Stimulated activated CD4-positive, alpha-beta T cell treated with anti-CD3 and anti-CD28 coated beads, Interleukin-1b, Interleukin-23, amount 100 ng/mL, for 48 hours (primary cell): ENCODE measurements at places on chromosomes 16 and 17.

GRCh38 chr16:68309799-68310198, 947 bp downstream of the SLC7A6OS start:
- DNase-seq: no peak

- no peak for DNase-seq
Measured at GRCh38 chr17:31067691-31068184, 27.0 kb upstream of the NF1 start.

DNA sequence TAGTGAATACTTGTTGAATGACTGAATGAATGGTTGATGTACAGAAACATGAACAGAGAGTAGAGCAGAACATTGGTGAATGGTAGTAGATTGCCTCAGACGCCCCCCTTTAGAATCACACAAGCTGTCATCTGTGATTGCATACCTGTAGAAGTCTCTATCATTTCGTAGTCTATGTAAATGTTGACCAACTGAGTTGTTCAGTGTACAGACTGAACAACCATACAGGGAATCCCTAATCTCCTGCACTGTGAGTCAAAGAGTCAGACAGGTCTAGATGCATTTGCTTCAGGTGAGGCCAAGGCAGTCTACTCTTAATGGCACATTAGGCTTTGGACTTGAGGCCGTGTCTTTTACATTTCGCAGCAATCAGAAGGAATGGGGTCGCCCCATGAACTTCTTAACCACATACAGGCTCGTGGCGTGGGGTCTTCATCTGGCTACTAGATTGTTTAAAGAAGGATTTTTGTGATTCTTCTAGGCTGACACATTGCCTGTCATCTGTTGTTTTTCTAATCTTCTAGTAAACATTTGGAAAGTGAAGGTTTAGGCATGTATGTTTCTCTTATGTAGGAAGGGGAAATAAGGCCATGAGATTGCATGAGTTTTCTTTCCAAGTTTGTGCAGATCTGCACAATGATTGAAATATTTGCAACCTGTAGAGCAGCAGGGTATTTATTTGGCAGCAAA, 157.4 kb downstream of the WWOX start:
- DNase-seq: no peak

DNA sequence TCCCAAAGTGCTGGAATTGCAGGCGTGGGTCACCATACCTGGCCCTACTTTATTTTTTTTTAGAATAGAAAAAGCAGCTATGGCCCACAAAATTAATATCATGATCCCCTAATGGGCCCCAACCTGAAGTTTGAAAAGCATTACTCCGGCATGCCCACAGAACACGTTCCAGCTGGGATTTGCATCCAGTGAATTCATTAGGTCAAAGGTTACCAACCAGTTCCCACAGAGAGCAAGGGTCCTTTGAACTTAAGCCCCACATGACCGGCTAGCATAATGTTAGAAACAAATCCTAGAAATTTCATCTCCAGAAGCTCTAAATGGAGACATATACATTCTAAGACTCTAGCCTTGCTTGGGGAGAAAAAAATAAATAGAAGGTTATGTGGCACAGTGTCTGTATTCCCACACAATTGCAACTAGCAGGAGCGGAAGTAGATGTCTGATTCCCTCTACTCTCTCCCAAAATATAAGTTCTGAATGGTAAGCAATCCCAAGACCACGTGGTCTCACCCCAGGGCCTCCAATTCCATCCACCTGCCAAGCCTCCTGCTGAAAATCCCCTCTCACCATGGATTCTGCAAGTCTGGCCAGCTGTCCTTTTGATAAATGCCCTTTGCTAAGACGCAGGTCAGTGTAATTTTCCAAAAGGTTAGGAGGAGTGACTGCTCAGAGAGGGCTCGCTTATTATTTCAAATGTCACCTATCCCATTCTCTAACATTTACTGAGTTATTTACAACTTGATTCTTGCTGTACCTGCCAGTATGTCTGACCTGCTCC, 395.8 kb downstream of the NPIPA8 start:
- no peak for DNase-seq

GRCh38 chr16:54208237-54208636, 78.3 kb downstream of the IRX3 start:
- no peak for DNase-seq

DNA sequence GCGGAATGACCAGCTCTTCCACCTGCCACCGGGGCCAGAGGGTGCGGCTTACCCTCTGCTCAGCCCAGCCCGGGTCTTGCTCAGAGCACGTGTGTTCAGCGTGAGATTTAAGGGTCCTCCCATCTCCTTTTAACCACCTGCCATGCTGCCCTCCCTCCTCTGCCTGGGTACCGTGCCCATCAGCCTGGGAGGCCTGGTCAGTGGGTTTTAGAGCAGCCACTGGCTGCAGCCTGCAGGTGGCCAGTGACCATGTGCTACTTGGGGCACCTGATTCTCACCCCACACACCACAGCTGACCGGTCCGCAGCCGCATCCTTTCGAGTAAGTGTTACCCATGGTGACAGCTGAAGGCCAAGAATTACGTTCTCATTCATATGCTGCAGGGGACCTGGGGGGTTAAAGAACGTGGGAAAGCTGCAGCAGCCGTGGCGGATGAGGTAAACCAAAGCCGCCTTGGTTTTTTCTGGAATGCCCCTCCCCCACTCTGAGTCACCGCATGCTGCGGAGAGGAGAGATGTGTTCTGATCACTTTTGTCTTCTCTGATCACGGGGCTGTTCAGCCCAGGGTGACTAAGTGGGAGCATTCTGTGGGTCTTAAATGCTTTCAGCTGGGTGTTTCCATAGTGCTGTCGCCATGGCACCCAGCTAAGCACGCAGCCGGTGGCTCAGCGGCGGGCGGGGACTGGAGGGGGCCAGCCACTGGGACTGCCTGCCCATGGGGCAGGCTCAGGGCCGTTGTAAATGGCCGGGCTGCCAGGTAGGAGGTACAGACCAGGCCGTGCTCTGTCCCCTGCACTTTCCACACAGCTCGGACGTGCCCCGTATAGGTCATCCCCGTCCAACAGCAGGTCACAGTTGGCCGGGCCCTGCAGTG, 59.8 kb downstream of the BAIAP2 start:
- DNase-seq: peak; percentile 87

DNA sequence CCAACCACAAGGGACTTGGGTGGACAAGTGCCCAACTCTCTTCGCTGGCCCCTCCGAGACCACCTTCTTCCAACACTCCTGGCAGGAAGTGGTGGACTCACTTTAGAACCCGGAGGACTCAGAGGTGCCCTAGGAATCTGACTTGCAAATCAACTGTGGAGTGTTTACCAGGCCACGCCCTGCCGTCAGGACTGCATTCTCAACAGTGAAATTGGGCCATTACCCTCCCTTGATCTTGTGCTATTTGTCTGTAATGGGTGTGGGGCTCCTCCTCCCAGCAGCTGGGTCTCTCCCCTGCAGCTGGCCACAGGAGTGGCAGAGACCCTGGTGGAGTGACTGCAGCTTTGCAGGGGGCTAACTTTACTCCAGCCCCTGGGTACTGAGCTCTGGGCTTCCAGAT, 212.2 kb upstream of the RPL38 start:
- no peak for DNase-seq
